Thymus (tissue), 14 donors: ENCODE measurements at places on chromosomes 7 and 10. TPM values are rescaled to one million over a fixed set of nuclear protein-coding genes. Genes with fewer than 3 reads are reported as not detected.

SPDYE8 gene
- not detected for total RNA-seq

DNA sequence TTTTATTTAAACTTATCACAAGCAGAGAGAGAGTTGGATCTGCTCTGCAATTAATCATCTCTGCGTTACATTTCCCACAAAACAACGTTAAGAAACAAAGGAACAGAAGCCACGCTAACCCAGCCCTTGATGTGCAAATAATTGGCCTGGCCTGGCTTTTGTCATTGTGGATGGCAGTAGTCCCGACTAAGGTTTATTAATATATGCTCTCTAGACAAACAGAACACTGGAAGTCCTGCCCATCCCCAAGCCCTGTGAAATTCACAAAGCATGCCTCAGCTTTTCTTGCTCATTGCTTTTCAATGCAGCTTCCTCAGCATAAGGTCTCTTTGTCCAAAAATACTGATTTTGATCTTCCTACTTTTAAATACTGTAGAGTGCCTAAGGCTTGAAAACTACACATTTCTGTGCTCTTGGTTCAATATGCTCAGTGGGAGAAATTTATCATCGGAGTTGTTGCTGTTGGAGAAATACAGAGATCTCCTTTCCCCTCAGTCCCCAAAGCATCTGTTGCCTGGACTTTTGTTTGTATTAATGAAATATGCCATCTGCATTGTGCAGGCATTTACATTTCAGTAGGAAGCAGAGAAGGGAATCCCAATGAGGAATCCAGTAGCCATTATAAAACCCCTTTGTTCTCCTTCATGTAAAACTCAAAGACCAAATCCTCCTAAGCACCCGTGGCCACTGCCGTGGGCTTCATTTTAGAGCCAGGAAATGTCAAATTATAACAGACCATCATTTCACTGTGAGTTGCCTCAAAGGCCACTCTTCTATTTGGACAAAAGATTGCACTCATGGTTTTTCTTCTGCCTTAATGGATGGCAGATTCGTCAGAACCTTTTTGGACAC is 61.1 kb downstream of the SORCS1 start:
- no peak overlapping the region for H3K4me3 ChIP-seq
- H3K27me3 ChIP-seq = no peaks in the 10 kb centered on the region
- DNase-seq = no peak
- no peaks in the 10 kb centered on the region for H3K36me3 ChIP-seq
- no peak overlapping the region for H3K27ac ChIP-seq

DNA sequence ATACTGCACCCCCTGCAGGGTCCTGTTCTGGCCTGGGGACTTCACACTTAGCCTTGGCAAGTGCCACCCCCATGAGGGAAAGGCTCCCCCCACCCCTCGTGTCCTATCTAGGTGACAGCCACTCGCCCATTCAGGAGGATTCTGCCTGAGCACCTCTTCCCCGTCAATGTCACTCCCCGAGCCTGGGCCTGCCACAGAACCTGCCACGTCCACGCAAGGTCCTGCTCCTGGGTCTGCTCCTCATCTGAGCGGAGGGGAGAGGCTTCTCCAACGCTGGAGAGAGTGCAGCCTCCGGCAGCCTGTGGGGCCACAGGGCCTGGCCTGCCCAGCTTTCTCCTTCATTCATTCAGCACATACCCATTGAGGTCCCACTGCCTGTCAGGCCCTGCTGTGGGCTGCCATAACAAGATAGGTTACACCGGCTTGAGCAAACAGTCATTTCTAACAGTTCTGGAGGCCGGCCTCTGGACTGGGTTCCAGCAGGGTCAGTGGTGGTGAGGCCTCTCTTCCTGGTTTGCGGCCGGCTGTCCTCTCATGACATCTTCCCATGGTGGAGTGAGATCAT is 92.0 kb upstream of the RET start:
- no peak overlapping the region for H3K4me3 ChIP-seq
- no peaks in the 10 kb centered on the region for H3K27me3 ChIP-seq
- DNase-seq = no peak
- H3K36me3 ChIP-seq = no peaks in the 10 kb centered on the region
- no peaks in the 10 kb centered on the region for H3K4me1 ChIP-seq
- H3K27ac ChIP-seq = no peak overlapping the region

DNA sequence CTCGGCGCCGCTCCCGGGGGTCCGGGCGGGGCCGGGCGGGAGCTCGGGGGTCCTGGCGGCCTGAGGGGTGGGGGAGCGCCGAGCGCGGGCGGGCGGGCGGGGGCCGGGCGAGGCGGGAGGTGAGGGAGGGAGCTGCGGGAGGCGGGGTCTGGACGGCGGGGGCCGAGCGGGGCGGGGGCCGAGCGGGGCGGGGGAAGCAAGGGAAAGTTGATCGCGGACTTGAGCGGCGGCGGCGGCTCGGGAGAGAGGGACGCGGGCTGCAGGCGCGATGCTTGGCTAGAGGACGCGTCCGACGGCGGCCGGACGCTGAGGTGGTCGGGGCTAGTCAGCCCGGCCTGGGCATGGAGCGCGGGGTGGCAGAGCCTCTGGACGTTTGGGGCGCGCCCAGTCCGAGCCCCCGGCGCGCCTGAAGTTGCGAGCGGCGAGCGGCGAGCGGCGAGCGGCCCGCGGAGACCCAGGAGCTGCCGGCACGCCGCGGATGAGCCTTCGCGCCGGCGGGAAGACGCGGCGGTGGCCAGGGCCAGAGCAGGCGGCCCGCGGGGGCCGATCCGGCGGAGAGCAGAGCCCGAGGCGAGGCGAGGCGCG is at the start of gene CDH23:
Gene CDH23 (plus strand): TSS at position 210 of the 585 bp plus-strand sequence. CDS start 42,912 bp downstream, outside the sequence.
- peaks cover 36% of the 10 kb centered on the region for H3K27me3 ChIP-seq
- H3K4me3 ChIP-seq = peak within 1 kb of the TSS; percentile 13
- H3K4me1 ChIP-seq = peaks cover 13% of the 10 kb centered on the region
- no peak for DNase-seq

DNA sequence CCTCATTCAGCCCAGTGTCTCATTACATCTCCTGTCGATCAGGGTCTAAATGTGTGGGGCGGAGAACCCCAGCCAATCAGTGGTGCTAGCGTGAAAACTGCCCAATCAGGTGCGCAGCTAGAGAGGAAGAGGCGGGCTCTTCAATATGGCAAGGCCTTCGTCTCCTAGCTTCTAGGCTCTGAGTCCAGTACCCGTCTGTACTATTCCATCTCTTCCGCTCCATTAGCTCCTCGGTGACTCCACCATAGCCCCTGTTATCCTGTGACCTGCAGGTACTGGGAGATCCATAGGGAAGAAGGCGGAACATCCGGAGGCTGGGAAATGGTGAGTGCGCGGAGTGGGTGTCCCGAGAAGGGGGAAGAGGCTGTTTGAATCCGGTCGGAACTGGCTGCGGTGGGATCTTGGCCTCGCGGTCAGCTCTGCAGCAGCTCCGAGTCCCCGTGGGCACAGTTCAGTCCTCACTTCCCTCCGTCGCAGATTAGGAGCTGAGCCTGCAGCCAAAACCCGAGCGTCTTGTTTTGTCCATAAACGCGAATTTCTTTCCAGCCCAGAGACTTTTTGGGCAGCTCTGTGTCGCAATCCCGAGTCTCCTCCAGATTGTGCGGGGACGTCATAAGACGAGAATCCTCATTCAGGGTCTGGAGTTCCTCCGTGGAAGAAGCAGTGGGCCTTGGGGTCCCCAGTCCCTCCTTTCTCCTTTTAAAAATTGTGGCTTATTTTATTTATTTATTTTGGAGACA is at the start of gene ZNF727:
Gene ZNF727 (plus strand): TSS at position 134 of the 740 bp plus-strand sequence. CDS start 188 bp downstream, at position 322.
- no peak for DNase-seq
- no peaks in the 10 kb centered on the region for H3K4me1 ChIP-seq
- no peaks in the 10 kb centered on the region for H3K36me3 ChIP-seq
- no peak within 1 kb of the TSS for H3K27ac ChIP-seq

- no peaks in the 10 kb centered on the region for H3K36me3 ChIP-seq
- H3K27ac ChIP-seq = no peak overlapping the region
- no peak overlapping the region for H3K4me3 ChIP-seq
Observed at GRCh38 chr10:664301-664700, 25.2 kb downstream of the DIP2C start.
